Urinary bladder (tissue), 4 donors: ENCODE measurements at places on chromosomes 5 and 9. TPM values are rescaled to one million over a fixed set of nuclear protein-coding genes. Genes with fewer than 3 reads are reported as not detected.

DNA sequence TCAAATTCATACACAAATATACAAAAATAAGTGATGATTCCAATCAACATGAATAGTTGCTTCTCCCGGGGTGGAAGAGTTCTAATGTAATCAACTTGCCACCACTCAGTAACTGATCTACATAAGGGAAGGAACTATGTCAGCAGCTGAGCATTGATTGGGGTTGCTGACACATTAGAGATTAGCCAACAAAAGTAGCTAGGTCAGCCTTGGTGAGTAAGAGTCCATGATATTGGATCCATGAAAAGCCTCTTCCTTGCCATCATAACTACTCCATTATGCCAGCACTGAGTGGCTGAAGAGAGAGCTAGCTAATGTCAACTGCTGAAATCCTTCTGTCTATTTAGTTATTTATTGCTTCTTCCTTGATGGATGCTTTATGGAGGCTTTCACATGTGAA lies 309.8 kb downstream of the NFIB start:
- no peak for DNase-seq

- no peak for DNase-seq
Observed at GRCh38 chr5:168163966-168164365, 127.5 kb upstream of the WWC1 start.

The RIOK2 gene
- 38.8 TPM for total RNA-seq

The OBP2B gene
- not detected for total RNA-seq

- DNase-seq: no peak
Observed at GRCh38 chr5:174745590-174746103, 21.3 kb downstream of the MSX2 start.

GRCh38 chr9:12290166-12290869 lies 402.9 kb upstream of the TYRP1 start:
- no peak for DNase-seq

- DNase-seq: no peak
Observed at GRCh38 chr9:36138901-36139300, 2.4 kb downstream of the GLIPR2 start.

The PCDHB14 gene
- total RNA-seq: 10.1 TPM

- no peak for DNase-seq
Observed at GRCh38 chr5:127609957-127610356, 38.9 kb upstream of the CTXN3 start.

- no peak for DNase-seq
Observed at GRCh38 chr5:166926138-166926537, 1365.3 kb upstream of the WWC1 start.

The SPTAN1 gene
- 308 TPM for total RNA-seq

The NEUROG1 gene
- not detected for total RNA-seq

The HACD4 gene
- total RNA-seq: 14.5 TPM

DNA sequence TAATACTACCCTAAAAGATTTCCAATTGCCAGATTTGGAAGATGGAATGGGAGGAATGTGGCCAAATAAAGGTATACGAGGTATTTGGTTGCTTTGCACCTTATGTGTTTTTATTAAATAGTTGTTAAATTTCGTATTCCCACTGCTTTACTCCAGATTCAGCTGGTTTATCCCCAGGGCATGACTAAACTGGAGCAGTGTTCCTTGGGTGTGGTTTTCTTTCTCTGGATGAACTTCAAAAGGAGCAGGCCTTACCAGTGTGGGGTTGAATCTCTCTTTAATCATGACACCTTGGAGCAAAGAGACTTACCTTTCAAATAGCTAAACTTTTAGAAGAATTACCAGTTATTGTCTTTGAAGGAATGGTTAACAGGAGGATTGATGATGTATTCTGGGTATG lies 121.7 kb upstream of the BNC2 start:
- DNase-seq: no peak

DNA sequence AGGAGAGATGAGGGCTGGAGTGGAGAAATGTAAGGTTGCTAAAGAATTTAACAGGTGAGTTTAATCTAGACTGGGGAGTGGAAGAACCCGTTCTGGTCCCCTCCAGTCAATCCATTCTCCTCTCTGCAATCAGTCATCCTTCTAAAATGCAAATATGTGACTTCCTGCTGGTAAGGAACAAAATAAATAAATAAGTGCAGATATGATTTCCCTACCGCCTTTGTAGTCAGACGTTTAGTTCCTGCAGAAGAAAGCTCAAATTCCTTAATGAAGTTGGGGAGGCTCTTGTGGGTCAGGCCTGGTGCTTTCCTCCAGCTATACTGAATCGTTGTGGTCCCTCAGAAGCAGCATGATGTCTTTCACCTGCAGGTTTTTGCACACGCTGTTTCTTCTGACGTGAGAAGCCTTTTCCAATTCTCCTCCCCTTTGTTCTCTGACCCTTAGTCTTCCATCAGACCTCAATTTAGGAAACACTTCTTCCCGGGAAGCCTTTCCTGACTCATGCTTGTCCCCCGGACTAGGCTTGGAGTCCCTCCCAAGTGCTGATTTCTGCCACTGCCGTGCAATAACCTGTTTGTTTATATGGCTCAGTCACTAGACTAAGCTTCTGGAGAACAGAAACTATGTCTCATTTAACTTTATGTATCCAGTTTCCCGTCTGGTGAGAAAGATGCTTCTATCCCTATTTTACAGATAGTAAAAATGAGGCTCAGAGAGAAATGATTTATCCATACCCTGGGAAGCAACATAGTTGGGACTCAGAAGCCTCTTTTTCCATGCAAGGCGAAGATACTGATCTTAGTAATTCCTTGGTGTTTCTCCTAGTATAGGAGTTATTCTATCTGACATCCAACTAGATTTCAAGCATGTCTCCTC lies 1.3 kb downstream of the ATP6V1G1 start:
- no peak for DNase-seq

The AHRR gene
- total RNA-seq: 6.7 TPM

The CRHBP gene
- total RNA-seq: 1.4 TPM

- DNase-seq: no peak
Observed at GRCh38 chr5:135221696-135222095, 177.3 kb downstream of the MACROH2A1 start.

The SPINK7 gene
- total RNA-seq: not detected

GRCh38 chr5:756865-757345 lies 27.6 kb downstream of the ZDHHC11B start:
- no peak for DNase-seq

- DNase-seq: no peak
Observed at GRCh38 chr5:2017540-2018389, 135.0 kb upstream of the IRX4 start.

DNA sequence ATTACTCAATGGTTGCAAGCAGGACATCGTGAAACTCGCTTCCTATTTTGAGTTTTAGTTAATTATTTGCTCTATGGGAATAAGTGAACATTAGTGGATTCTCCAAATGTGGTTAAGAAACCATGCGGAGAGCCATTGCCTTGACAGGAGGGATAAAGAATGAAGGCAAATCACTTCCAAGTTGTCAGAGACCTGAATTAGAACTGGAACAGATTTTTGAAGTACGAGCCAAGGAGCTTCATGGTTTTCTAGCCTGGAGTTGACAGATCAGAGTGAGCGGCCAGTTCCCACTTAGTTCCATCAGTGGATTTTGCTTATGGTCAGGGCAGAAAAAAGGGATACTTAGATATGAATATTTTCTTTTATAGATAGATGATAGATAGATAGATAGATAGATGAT lies 171.4 kb upstream of the CDH10 start:
- no peak for DNase-seq

- no peak for DNase-seq
Observed at GRCh38 chr5:81679885-81680284, 71.0 kb downstream of the SSBP2 start.

- no peak for DNase-seq
Observed at GRCh38 chr5:142544946-142545649, 140.8 kb downstream of the FGF1 start.

The PAEP gene
- total RNA-seq: not detected

GRCh38 chr9:116000748-116001329 lies 152.8 kb upstream of the PAPPA start:
- DNase-seq: no peak

The RANBP3L gene
- total RNA-seq: 5.7 TPM

The DBN1 gene
- 53.9 TPM for total RNA-seq

- no peak for DNase-seq
Observed at GRCh38 chr5:139049780-139050179, 148.4 kb downstream of the SIL1 start.

DNA sequence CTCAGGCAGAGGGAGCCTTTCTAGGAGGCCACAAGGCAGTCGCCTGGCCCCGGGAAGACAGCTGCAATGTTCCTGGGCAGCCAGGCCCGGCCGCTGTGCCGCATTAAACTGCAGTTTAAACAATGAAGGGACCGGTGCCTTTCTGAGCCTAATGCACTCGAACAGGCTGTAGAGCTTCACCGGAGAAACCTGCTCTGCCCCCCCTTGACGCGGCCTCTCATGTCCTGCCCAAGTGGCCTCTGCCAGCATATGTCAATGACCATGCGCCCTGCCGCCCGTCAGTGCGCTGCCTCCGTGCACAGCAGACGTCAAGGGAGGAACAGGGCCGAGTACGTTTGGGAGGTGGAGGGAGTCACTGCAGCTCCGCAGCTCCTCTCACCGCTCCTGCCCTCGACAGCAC lies 38.4 kb upstream of the BARHL1 start:
- no peak for DNase-seq

DNA sequence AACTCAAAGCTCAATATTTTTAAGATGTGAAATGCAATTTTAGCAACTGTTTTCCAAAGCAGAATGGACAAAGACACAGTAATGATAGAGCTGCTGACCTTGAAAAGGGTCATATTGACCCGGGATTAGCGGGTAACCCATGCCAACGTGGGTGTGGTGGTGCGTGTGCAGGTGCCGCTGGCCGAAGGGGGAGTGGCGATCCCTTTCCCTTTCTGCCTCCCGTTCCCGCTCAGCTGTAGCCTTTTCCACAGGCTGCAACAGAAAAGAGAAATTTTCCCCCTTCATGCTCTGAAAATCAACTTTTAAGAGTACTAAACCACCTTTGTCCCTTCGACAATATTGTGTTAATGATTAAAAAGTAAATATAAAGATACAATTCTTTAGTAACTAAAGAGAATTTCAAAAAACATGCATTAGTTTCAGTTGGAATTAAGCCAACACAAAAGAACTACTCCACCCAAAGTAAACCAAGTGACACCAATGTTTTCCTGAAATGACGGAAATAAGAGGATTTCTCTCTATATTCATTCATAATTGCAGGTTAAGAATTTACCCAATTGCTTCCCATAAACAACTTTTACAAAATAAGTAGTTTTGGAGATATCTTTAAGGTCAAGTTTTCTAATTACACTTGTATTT lies 105.2 kb downstream of the ZNF608 start:
- no peak for DNase-seq

DNA sequence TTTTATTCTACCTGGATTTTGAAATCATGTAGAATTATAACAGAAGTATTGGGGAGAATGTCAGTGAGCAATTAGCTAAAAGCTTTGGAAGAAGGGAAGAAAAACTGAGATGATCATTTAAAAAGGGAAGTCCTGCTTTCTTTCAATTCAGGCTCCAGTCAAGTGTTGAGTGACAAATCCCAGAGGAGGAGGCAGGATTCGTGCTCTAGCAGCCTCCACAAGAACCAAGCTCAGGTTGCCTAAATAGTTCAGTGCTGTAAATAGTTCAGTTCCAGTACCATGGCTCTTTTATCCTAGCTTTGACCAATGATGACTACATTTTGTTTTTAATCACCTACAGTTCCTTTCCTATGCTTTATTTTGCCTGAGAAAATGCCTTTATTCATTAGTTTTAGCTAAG lies 204.9 kb upstream of the NREP start:
- DNase-seq: no peak
